ENCODE measurements at places on chromosomes 11 and 22.

DNA sequence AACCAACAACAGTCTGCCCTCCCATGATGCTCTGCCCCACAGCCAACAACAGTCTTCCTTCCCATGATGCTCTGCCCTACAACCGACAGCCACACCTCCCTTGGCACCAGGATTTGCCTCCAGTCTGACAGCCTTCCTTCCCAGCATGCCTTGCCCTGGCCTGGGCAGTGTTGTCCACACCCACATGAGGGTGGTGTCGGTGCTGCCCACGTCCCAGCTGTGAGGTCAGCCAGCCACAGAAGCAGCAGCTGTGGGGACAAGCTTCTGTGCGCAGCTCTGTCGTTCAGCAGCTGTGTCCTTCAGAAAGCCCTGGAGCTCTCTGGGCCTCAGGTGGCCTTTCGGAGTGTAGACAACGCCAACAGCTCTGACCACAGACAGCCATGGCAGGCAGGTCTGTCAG, 1378.9 kb downstream of the BRD1 start:
- DNase-seq: no peak

- DNase-seq: no peak
Observed at GRCh38 chr11:118233377-118233776, 8.6 kb upstream of the JAML start.

DNA sequence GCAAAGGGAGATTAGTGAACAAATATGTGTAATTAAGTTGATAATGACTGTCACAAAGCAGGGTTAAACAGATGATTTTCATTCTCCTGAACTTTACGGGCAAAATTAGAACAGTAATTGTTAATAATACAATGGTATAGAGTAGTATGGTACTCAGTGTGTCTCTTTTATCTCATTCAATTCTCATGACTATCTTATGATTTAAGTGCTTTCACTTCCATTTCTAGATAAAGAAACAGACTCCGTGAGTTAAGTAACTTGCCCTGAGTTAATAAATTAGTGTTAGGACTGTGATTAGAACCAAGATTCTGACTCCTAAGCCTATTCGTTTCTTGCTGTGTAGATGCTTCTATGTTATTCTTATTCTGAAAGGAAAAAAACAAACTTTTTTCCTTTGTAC, 22.0 kb downstream of the PIH1D2 start:
- DNase-seq: no peak

DNA sequence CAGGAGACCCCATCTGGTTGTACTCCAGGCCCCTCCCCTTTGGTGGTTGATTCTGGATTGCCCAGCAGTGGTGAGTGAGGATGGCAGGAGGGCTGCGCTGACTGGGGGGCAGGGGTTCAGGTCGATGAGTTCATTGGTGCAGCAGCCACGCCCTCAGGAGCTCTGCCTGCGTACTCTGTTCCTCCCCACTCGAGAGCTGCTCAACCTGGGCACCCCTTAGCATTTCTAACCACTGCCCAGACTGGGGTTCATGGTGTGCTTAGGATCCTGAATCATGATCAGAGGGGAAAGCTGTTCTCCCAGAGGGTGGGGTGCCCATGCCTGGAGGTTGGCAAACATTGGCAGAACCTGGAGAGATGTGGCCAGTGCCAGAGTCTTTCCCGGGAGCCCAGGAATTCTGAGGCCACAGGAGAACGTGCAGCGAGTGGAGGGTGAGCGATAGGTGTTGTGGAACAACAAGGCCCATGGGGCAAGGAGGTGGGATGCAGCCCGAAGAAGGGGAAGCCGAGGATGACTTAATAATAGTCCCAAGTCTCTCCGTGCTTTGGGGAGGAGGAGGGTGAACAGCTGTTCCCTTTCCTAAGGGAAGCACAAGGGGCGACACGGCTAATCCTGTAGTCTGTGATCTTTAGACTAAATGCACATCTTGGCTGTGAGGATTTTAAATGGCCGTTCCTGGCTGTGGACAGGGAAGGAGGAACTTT, 75.5 kb downstream of the SCN3B start:
- DNase-seq: no peak

DNA sequence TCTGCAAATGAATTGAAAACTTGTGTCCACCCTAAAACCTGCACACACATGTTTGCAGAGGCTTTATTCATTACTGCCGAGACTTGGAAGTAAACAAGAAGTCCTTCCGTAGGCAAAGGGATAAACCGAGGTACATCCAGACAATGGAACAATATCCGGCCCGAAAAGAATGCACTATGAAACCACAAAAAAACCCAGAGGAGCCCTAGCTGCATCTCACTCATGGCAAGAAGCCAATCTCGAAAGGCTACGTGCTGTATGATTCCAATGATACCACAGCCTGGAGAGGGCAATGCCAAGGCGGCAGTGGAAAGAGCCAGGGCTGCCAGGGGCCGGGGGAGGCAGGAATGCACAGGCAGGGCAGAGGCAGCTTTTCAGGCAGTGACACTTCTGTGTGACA, 3.2 kb upstream of the MRPL23 start:
- DNase-seq: no peak

All from CMK (cell line).